ENCODE measurements at places on chromosomes 12 and 14. TPM values are rescaled to one million over a fixed set of nuclear protein-coding genes. Genes with fewer than 3 reads are reported as not detected.

- no peak for DNase-seq
These were observed 565.4 kb downstream of the DIO2 start for GRCh38 chr14:79645753-79646362.

GRCh38 chr14:96126339-96126782, 78.3 kb upstream of the BDKRB2 start:
- DNase-seq: no peak

L2HGDH gene
- 10.4 TPM for total RNA-seq

DPF3 gene
- total RNA-seq: 25.3 TPM

Measured in psoas muscle (tissue), 8 donors.